ENCODE measurements at places on chromosomes 2 and 18. TPM values are rescaled to one million over a fixed set of nuclear protein-coding genes. Genes with fewer than 3 reads are reported as not detected.

FBXO36 gene
- polyA plus RNA-seq = 7.3 TPM

- no peak for DNase-seq
These were observed 169.2 kb upstream of the HS6ST1 start for GRCh38 chr2:128487650-128488387.

DNA sequence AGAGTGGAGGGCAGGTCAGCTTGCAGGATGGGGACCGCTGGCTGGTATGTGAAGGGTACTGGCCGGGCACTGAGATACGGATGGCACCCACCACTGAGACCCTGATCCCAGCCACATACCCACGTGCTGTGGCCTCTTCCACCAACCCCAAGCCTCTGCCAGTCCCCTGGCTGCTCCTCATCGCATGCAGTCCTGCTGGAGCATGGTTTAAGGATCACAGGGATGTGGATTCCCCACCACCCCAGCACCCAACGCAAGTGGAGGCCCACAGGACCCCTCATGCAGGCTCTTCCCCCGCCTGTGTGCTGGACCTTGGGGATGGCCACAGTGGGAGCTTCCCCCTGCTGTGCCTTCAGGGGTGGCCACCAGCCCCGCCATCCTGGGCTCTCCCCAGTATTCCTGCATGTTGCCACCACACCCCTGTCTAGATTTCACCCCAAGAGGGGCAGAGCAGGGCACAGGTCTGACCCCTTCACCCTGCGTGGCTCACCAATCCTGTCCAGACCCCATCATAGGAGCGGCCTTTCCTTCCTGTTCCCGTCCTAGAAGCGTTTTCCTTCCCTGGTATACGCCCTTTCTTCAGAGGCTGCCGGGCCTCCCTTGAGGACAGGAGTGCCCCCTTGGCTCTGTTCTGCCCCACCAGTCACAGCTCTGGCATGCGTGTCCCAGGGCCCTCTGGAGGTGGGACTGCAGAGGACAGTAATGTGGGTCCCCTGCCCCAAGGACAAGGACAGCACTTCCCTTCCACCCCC lies 18.3 kb downstream of the MLPH start:
- DNase-seq = no peak

DNA sequence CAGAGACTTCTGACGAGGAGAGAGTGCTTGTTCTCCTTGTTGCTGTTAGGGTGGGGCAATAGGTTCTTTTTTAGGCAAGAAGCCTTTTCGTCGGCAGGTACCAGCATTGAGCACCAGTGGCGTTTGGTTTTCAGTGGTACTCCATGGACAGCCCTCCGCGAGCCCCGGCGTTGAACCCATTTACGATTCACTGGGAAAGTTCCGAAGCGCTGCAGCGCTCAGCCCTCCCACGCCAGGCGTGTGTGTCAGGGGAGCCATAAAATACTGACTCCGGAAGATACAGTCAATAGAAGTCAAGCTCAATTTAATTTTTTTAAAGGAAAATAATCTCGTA lies 494 bp upstream of the ROCK1 start:
- DNase-seq = no peak

GRCh38 chr18:62999392-62999791 lies 284.1 kb downstream of the PHLPP1 start:
- DNase-seq = no peak

GRCh38 chr2:18593496-18593895 lies 4.1 kb upstream of the NT5C1B start:
- no peak for DNase-seq

OSBPL6 gene
- polyA plus RNA-seq = 6.9 TPM
